ENCODE measurements at places on chromosomes 12 and 14. TPM values are rescaled to one million over a fixed set of nuclear protein-coding genes. Genes with fewer than 3 reads are reported as not detected.

Gene LPAR5
- total RNA-seq: 3.1 TPM

DNA sequence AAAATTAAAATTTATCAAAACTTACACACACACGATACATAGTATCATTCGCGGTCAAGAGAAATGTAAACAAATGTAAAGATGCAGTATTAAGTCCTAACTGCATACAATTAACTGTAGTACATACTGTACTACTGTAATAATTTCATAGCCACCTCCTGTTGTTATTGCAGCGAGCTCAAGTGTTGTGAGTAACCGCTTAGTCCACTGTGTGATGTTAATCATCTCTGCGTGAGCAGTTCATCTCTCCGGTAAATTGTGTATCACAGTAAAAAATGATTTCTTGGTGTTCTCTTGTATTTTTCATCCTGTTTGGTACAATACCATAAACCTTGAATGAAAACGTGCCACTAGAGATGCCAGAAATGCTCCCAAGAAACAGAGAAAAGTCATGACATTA is 6.5 kb downstream of the EPS8 start:
- no peak for ATAC-seq

- ATAC-seq: no peak
Measured at GRCh38 chr12:68340404-68341270, 8.5 kb upstream of the MDM1 start.

Gene SPX
- total RNA-seq: 1.3 TPM

DNA sequence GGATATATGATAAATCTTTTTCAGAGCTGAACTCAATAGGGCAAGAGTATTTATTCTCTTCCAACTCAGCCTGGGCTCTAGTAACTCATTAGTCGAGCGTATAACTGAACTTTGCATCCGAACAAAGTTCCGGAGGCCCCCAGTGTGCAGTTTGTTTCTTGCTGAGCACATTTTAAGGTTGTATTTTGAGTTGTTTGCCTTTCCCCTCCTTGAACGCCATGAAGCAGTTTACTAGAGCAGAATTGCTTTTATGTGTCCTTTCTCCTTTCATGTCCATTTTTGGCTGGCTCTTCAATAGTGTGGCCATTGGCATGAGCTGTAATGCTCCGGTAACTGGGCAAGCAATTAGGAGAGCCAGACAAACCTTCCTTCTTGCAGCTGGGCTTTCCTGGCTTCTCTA is 105.3 kb downstream of the WIF1 start:
- ATAC-seq: no peak

Gene SERPINA6
- not detected for total RNA-seq

DNA sequence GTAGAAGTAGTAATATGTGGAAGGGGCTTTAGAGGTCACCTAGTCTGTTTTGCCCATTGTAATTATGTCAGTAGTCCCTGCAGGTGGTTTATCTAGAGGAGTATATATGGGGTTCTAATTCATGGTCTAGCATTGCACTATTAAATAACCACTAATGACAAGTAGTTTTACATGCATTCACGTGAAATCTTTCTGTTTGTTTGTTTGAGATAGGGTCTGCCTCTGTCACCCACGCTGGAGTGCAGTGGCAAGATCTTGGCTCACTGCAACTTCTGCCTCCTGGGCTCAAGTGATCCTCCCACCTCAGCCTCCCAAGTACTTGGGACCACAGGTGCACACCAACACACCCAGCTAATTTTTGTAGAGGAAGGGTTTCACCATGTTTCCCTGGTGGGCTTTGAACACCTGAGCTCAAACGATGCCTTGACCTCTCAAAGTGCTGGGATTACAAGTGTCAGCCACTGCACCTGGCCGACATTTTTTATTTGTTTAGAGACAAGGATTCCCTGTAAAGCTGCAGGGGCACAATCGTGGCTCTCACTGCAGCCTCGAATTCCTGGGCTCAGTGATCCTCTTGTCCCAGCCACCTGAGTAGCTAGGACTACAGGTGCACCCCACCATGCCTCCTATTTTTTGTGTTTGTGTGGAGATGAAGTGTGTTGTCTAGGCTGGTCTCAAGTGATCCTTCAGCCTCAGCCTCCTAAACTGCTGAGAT is 12.0 kb upstream of the PSEN1 start:
- ATAC-seq: no peak

DNA sequence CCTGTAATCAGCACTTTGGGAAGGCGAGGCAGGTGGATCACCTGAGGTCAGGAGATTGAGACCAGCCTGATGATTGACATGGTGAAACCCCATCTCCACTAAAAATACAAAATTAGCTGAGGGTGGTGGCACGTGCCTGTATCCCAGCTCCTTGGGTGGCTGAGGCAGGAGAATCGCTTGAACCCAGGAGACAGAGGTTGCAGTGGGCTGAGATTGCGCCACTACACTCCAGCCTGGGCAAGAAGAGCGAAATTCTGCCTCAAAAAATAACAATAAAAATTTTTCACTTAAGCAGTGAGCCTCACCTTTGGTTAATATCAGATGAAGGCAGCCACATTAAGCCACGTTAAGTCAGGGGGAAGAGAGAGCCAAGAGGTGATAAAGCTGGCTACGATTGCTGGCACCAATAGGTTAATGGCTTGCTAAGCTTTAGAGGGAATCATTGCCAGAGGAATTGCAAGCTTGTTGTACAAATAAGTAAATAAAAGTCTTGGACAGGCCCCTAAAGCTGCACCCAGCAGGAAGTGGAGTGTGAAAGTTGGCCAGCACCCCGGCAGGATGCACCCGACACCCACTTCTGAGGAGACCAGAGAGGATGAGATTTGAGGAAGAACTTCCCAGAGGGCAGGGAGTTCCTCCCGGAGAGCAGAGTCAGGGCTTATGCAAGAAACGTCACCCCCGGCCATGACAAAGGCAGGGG is 41.3 kb upstream of the TESC start:
- ATAC-seq: no peak

Gene TRPV4
- total RNA-seq: not detected

Gene TNFRSF1A
- 74.1 TPM for total RNA-seq

DNA sequence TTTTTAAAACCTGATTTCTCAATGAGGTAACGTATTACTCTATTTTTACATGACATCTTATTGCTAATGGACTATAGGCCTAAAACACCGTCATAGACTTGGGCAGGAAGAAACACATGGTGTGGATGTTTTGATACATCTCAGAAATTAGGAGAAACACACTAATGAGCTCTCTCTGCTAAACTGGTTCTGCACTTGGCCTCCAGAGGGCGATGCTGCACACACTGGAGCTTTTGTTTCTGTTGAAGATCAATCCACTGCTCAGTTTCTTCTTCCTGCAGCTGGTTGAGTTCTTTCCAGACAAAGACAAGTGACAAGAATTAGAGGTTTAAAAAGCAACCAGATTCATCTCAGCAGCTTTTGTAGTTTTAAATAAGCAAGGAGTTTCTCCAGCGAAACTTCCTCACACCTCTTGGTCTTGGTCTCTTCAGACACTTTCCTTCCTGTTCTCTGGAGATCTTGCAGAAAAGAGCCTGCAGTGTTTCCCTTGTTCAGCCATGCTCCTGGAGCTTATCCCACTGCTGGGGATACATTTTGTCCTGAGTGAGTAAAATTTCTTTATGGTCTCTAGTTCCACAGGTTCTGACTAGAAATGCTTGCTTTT is 178.5 kb upstream of the OR4E1 start:
- peak; percentile 68 for ATAC-seq

GRCh38 chr12:123761841-123762714 is at the start of gene DNAH10:
TSS of gene DNAH10 (plus strand) at chr12:123762301. CDS start at chr12:123762337, 36 bp downstream.
- ATAC-seq: peak; percentile 81

DNA sequence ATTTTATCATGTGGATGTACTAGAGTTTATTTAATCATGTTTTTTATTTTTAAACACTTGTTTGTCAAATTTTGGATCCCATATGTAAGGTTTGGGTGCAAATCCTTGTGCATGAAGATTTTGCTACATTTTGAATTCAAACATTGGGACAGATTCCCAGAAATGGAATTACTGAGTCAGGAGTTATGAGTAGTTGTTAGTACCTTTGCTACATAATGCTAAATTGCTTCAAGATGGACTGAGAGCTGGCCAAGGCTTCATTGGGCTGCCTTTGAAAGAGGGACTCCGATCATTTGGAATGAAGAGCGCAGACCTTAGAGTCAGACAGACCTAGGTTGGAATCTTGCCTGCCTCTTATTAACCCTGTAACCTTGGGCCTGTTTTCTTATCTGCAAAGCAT is 154.9 kb upstream of the PWP1 start:
- no peak for ATAC-seq

GRCh38 chr12:96375841-96376604 is 24.2 kb downstream of the CDK17 start:
- ATAC-seq: no peak

Gene KLHL33
- 0.04 TPM for total RNA-seq

Gene CKAP4
- total RNA-seq: 3.6 TPM

Gene ZNF140
- 14.5 TPM for total RNA-seq

- no peak for ATAC-seq
Measured at GRCh38 chr12:132924356-132924755, 31.8 kb downstream of the ZNF605 start.

DNA sequence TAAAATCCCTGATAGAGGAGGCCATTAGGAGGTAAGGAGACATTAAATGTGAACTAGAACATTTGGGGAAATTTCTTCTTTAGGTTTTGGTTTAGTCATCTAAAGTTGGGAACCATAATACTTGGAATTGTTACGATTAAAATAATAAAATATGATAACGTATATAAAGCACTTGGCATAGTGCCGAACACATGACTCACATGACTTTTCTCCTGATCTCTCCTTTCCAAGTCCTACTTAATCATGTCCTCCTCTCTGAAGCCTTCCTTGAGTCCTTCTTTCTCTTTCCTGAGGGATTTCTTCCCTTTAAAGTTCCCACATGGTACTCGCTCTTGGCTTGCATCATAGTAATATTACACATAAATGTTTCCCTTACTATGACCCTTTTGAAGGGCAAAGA is 20.0 kb downstream of the BEST3 start:
- no peak for ATAC-seq

All from activated T-helper 17 cell treated with anti-CD3 and anti-CD28 coated beads, Interleukin-2, amount 50 U/mL, for 72 hours (primary cell).